ENCODE measurements at places on chromosomes 1 and 21.

- no peak for DNase-seq
Measured at GRCh38 chr1:231899713-231900435, 273.3 kb downstream of the DISC1 start.

DNA sequence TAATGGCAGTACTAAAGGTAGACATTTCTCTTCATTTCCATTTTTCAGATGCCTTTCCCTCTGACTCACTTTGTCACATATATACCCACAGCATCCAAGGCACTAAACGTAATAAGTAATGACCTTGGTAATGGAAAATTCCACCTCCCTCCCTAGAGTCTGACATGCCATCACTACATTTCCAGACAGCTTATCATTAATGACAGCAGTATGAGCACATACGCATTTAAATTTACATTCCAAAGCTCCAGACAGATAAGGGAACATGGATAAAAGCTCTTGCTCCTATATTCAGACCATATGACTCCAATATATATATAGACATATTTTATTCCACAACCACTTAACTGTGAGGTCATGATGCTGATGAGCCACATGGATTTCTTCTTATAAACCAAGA, 191.7 kb upstream of the GORAB start:
- DNase-seq, result no peak

DNA sequence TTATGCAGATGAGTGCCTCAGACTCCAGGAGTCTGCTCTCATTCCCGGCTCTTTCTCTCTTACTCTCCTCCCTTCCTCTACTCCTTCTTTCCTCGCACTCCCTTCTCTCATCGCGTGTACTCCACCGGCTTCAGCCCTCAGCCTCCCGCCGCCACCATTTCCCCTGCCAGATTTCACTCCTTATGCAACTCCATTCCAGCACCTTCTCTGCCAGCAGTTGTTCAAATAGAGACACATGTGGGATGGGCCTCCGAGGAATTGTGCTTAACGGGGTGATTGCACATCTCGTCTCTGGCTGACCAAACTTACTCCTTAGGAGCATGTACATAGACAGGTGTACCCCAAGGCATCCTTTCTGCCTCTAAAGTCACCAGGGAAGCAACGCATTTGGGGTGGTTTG, 2.1 kb downstream of the CNTN2 start:
- DNase-seq, result no peak

GRCh38 chr1:175422156-175422555, 229.6 kb upstream of the KIAA0040 start:
- no peak for DNase-seq
